Liver (tissue), 10 donors: ENCODE measurements at places on chromosomes 16 and 17. TPM values are rescaled to one million over a fixed set of nuclear protein-coding genes. Genes with fewer than 3 reads are reported as not detected.

DNA sequence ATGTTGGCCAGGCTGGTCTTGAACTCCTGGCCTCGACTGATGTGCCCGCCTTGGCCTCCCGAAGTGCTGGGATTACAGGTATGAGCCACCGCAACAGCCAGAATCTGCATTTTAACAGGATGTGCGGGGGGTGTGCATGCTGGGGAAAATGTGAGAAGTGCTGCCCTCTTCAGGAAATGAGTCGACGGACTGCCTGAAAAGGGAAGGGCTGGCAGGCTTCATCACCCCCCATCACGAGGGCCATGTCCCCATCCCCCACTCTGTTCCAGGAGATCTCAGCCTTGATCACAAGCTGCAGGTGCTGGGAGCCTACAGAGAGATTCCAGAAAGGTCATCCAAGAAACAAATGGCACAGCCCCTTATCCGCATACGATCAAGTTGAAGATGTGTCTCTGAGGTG lies 195.3 kb upstream of the RPL38 start:
- DNase-seq, result no peak

- no peak for DNase-seq
These were observed 39.0 kb downstream of the CUEDC1 start for GRCh38 chr17:57915985-57916757.

GRCh38 chr17:21004016-21004930 lies 38.5 kb downstream of the USP22 start:
- no peak for DNase-seq

Gene HEATR9
- 0.08 TPM for total RNA-seq

DNA sequence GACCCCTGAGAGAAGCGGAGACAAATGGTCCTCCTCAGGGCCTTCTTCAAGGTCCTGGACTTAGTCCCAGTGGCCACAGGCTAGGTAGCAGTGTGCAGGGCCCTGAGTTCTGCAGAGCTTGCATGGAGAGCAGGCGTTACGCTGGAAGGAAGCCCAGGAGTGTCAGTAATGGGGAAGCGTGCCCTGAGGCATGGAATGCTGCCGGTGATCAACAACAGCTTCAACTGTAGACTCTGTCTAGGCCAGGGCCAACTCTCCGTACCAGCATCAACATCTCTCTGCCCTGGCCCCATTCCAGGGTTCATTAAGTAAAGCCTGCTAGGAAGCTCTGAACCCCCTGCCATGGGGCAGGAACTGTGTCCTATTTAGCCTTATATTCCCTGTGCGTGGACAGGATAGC lies 568 bp upstream of the TNK1 start:
- DNase-seq, result no peak

DNA sequence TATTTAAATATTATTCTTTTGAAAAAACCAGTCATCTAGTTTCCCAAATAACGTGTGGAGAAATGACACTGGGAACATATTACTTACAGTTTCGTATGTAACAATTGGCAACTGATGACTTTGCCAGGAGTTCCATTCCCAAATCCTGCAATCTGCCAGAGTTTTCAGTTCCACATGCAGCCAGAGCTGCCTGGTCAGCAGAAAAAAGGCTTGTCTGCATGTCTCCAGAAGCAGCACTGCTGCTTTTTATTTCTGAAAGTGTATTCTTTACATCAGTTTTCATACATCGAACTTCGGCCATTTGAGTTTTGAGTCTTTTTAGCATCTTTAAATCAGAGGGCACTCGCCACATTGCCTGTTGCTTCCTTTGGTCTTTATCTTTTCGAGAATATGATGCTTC lies 78.4 kb downstream of the TRIM37 start:
- no peak for DNase-seq

DNA sequence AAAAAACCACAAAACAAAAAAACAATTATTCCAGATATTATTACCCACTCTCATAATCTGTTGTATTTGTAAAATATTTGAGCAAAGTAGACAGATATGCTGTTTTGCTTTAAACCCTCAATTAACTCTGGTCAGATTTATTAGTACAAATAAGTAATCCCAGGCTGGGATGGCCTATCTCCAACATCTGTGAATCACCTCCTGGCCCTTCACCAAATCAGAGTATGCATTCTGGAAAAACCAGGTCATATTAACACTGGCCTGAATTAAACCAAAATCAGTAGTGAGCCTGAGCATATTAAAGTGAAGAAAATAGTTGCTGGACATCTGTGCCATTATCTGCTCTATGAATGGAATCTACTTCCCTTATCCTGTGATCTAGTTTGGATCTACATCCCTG lies 41.0 kb downstream of the STAT3 start:
- no peak for DNase-seq

DNA sequence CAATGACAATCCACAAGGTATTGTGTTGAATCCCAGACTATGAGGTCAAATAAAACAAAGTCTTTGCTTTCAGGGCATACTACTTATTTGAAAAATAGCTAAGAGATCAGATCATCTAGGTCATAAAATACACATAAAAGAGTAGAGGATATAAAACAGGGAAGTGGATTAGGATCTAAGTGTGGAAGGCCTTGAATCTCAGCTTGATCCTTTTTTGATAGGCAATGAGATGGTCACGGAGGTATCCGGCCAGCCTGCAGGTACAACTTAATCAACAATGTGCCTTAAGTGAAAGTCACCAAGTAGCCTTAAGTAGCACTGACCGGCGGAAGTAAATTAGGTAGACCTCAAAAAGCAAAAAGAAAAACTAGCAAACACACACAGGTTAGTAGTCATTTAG lies 901.7 kb downstream of the KCNJ2 start:
- DNase-seq, result no peak

DNA sequence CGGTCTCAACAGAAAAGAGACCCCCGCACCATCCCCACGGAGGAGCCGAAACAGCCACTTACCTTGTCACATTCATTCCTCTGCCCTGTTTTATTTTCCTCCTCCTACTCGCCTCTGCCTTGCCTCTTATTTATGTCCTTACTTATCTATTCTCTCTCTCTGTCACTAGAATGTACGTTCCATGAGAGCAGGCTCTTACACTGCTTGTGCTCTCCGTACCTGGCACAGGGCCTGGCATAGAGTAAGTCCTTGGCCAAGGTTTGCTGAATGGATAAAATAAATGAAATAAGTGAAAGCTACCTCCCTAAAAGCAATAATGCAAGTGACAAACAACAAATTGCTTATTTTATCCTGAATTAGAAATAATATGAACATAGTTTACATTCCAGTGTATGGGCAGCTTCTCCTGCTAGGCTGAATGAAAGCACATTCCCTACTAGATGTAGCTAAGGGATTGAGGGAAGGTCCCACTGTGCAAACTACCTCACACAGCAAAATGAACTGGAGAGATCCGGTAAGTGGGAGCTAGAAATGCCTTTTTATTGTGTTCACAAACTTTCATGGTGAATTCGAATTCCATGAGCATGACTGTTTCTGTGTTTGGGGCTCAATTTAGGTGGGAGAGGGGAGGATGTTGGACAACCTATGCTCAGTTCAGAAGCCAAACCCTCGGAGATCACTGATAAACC lies 173.1 kb downstream of the PARN start:
- no peak for DNase-seq

DNA sequence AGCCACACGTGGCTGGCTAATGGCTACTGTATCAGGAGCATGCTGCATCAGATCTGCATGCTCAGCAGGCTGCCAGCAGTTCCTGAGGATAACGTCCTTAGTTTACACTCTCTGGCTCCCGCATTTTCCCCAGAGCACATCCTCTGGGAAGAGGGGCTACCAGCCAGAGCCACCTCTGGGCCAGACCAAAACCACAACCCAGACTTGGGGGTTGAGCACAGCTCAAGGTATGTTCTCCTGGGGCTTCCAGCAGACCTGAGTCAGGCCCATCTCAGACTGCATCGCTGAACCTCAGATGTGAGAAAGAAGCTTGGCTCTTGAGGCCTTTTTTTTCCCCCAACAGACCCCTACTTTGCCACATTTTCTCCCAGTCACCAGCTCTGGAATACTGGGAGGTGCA lies 23.7 kb upstream of the WSCD1 start:
- DNase-seq, result no peak

Gene ZMYND15
- 0.67 TPM for total RNA-seq

DNA sequence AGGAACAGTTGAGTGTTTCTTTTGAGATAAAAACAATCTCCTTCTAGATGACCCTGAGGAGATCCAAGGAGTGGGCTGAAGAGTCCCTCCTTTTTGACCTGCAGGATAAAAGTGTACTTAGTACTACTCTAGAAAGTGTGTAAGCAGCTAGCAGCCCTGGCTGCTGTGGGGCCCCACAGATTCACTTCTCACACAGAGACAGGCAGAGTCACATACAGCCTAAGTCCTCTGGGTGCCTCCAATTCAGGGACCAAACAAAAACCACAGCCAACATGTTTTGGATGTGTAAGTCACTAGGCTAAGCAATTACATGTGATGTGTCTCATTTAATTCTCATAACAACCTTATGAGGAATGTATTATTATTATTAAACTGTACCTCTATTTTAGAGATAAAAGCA lies 97.1 kb downstream of the TMEM100 start:
- DNase-seq, result no peak

DNA sequence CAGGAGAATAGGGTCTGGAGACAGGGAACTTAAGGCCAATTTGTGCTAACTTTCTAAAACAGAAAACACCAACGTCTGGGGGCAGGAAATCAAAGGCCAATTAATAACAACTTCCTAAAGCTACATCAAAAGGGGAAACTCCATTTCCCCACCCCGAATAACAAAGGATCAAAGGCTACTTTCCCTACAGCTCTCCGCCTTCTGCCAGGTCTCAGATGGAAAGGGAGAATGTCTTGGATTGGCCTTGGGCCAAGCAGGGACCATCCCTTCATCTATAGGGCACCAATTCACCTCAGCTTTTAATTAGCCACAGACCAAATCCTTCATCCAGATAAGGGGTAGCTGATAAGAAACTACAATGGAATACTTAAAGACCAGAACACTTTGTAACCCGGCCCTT lies 116.9 kb upstream of the ZKSCAN2 start:
- DNase-seq, result no peak

DNA sequence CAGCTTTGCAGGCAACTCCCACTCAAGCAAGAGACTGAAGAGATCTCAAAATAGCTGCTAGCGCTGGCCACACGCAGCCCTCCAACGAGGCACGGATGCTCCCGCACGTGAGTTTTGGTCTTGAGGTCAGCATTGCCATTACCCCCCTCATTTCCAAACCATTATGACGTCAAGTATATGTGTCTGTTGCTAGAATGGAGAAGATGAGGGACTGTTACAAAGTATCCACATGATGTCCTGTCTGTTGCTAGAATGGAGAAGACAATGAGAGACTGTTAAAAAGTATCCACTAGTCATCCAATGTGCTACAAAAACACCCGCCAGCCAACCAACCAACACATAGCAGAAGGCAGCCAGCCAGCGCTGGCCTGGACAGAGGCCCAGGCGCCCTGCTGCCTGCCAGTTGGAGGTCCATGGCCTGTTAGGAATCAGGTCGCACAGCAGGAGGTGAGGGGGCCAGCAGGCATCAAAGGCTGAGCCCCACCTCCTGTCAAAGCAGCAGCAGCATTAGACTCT lies 24.8 kb downstream of the KLHDC4 start:
- DNase-seq, result no peak

DNA sequence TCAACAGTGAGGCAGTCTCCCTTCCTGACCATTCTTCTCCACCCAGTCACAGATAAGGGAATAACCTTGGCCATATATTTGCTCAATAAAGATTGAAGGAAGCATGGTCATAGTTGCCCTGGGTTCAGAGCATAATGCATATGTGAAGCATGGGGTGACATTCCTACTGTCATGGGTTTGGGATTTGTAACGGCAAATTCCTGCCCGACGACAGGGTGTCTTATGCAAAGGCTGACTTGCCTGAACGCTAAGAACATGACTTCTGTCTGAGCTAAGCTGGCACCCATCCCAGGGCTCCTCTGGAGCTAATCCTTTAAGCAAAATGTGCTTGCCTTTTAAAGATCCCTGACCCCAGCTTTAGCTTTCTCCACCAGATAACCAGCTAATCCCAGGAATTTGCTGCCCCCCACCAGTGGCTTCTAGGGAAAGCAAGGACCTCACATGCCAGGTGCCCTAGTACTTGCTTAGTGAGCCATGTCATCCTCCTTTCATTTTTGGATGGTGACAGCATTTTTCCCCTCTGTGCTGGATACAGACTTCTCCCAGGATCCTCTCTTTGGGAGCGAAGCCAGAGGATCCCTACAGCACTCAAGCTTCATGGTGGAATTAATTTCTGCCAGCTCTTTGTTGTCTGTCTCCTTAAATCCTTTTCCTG lies 11.7 kb downstream of the SLC7A6OS start:
- no peak for DNase-seq

DNA sequence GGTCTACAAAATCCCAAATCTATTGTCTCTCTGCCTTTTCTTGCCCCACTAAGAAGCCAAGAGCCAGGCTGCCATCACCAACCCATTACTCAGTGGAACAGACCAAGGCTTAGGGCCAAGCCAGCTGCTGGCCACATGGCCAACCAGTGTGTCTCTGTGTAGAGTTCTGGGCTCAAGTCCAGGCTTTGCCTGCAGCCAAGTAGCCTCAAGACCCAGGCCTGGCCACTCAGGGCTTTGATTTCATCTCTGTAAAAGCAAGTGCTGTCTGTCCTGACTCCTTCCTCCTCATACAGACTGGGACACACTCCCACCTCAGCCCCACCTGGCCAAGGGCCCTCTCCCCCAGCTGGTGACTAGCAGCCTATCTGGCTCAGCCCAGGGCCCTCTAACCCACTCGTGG lies 14.6 kb downstream of the SREBF1 start:
- no peak for DNase-seq

Gene CD300E
- total RNA-seq, result 0.47 TPM

DNA sequence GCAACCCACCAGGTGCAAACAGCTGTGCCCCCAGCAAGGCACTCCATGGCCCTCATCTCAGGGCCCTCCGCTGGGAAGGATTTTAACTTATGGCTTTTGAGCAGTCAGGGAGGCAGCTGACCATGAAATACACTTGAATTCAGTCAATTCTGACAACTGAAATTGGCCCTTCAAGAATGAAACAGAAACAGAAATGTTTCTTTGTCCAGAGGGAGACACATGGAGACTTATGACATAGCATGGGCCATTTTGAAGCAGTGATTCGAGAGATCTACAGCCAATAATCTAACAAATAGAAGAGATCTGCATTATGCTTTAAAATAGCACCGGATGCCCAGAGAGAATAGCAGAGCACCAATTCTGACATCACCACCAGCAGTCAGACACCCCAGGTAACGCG lies 7.5 kb downstream of the CACNG1 start:
- DNase-seq, result no peak

DNA sequence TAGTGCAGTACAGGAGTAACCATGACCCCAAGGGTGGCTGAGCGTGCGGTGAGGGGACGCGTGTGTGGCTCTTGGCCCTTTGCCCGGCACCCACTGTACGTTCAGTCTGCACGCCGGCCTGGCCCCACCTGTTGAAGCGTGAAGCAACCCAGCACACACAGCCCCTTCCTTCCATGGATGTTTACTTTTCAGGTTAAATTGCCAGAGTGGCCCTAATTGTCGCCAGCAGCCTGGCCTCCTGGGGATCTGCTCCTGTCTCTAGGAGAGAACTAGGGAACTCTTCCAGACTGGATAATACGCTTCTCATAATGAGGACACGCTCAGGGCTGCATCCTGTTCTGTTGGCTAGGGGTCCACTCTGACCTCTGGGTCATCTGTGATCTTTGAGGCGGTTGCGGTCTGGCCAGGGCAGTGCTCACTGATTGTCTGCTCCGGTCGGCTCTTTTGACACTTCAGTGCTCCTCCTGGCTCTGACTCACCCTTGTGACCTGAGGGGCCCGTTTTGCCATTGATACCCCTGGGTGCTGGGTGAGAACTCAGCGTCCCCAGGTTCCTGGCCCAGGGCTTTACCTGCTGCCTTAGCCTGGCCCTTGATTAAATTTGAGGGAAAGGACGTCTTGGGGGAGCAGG lies 27.7 kb downstream of the TPSG1 start:
- DNase-seq, result no peak

GRCh38 chr17:13476720-13477119 lies 125.0 kb downstream of the HS3ST3A1 start:
- no peak for DNase-seq
